ENCODE measurements at places on chromosomes 5 and 9.

GRCh38 chr5:89303033-89303480, 420.1 kb upstream of the MEF2C start:
- DNase-seq: no peak

DNA sequence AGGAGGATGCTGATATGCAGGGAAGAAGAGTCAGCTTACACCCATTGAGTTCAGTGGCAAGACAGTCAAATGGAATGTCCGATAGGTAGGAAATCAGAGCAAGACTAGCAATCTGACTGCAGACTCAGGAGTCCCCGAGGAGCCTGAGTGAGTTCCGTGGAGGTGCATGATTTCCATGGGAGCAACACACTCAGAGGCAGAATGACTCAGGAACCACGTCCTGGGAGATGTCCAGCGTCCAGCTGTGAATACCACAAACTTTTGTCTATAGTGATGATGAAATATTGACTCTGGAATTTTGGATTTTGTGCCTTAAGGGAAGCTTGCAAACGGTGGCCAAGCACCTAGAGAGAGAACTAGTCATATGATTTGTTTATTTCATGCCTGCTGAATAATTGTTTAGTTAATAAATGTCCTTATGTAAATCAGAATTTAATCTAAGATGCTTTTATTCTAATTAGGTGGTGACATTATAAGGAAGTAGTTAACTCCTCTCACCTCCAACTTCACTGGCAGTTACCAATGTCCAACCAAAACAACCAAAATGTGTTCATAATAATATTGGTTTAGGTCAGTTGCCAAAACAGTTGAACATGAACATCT, 100.4 kb downstream of the PDE4D start:
- DNase-seq: no peak

- DNase-seq: peak; percentile 57
These were observed 6.9 kb downstream of the NOL6 start for GRCh38 chr9:33466565-33467495.

- DNase-seq: no peak
These were observed 432.6 kb downstream of the CYLC2 start for GRCh38 chr9:103427696-103428095.

DNA sequence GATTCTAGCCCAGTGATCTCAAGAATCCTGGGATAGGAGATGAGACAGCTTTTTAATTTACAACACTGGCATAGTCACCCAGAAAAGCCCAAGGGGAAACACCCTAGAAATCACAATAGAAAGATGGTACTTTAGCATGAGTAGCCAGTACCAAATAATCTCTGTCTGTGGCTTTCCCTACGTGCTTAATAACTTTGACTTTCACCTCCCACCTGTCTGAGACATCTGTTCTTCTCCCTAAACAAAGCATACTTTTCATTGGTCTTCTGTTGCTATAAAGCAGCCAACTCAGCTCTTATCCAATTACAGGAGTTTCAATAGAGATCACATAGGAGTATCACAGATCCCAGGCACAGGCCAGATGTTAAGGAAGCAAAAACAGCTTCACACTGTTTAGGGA, 10.4 kb downstream of the MARCHF3 start:
- no peak for DNase-seq

DNA sequence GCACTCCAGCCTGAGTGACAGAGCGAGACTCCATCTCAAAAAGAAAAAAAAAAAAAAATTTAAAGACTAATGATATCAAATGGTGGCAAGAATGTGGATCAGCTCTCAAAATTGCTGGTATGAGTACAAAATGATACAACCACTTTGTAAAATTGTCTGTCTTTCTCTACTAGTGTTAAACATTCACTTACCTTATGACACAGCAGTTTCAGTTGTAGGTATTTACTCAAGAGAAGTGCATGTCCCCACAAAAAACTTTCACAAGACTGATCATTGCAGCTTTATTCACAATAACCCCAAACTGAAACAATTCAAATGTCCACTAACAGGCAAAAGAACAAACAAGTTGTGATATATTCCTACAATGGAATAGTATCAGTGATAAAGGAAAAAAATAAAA, 14.7 kb upstream of the CETN3 start:
- no peak for DNase-seq

GRCh38 chr9:107886826-107887225, 397.3 kb upstream of the KLF4 start:
- DNase-seq: no peak

DNA sequence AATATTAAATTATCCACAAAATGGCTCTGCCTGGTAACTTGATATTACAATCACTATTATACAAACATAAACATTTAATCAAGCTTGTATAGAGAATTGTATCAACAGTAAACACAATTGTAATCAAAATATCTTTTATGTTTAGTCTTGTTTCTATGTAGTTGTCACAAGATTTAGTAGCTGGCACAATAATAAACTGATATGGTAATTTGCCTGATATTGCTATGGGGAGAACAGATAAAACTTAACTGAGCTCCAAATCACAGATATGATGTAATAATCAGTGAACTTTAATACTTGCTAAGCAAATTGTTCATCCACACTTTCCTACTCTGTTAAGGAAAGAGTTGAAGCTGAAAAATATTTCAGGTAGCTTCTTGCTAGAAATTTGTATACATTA, 189.8 kb downstream of the MPDZ start:
- no peak for DNase-seq

GRCh38 chr5:169795338-169795737, 158.3 kb downstream of the DOCK2 start:
- DNase-seq: no peak

DNA sequence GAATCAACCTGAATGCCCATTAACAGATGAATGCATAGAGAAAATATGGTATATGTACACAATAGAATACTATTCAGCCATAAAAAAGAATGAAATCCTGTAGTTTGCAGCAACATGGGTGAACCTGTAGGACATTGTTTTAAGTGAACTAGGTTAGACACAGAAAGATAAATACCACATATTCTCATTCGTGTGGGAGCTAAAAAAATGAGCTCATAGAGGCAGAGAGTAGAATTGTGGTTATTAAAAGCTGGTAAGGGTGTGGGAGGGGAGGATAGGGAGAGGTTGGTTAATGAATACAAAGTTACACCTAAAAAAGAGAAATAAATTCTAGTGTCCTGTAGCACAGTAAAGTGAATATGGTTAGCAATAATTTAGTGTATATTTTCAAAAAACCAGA, 23.5 kb downstream of the PTTG1 start:
- DNase-seq: no peak

GRCh38 chr5:145044970-145045369, 790.2 kb downstream of the PRELID2 start:
- no peak for DNase-seq

DNA sequence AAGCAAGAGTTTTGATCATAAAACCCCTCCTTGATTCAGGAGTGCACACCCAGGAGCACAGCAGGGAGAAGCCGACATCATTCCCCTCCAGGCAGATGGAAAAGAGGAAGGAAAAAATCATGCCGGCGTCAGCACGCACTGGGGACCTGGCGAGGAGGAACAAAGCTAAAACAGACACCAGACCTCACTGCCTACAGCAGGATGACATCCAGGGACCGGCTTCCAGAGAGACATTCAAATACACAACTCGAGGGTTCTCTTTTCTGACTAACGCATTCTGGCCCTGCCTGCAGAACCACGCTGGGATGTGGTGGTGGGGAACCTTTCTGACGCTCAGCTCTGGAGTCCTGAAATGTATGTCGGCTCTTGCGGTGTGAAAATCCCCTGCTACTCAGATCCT, 2.7 kb downstream of the UBAC1 start:
- DNase-seq: no peak

DNA sequence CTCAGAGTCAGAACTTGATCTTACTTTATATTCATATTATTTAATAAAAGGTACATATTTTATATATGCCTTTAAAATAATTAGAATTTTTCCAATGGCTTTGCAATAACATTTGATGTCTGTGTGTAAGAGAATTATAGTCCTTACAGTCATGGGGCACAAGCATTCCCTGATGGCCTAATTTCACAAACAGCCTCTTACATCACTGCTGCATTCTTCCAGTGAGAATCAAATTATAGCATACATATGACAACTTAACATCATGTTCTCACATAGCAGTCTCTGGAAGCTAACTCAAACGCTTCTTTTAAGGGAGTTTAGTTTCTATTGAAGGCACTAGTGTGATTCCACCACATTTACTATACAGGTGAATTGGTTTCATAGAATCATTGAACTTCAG, 15.3 kb upstream of the PRUNE2 start:
- DNase-seq: no peak

DNA sequence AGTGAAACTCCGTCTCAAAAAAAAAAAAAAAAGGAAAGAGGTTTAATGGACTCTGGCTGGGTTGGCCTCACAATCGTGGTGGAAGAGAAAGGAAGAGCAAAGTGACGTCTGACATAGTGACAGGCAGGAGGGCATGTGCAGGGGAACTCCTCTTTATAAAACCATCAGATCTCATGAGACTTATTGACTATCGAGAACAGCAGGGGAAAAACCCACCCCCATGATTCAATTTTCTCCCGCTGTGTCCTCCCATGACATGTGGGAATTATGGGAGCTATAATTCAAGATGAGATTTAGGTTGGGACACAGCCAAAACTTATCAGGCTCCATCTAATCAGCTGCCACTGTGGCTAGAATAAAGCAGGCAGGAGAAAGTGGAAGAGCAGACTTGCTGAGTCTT, 610.4 kb upstream of the NUDT12 start:
- DNase-seq: no peak

DNA sequence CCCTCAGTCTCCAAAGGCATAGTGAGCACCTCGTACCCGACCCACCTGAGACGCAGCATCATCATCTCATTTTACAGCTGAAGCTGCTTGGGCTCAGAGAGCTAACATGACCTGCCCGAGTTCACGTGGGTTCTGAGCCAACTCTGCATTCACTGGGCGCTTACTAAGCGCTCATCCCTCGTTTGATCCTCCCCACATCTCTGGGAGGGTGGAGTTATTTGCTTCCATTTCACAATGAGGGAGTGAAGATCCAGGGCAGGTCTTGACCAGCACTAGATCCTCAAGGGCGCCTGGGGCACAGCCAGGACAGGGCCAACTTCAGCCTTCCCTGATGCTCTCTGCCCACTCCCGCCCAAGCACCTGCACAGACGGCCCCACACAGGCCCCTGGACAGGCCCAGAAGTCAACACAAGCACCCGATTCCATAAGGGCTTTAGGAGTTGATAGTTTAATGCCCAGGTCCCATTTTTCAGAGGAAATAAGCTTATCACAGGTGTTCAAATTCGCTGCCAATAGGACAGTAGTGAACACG, 80.8 kb downstream of the HRH2 start:
- DNase-seq: no peak

DNA sequence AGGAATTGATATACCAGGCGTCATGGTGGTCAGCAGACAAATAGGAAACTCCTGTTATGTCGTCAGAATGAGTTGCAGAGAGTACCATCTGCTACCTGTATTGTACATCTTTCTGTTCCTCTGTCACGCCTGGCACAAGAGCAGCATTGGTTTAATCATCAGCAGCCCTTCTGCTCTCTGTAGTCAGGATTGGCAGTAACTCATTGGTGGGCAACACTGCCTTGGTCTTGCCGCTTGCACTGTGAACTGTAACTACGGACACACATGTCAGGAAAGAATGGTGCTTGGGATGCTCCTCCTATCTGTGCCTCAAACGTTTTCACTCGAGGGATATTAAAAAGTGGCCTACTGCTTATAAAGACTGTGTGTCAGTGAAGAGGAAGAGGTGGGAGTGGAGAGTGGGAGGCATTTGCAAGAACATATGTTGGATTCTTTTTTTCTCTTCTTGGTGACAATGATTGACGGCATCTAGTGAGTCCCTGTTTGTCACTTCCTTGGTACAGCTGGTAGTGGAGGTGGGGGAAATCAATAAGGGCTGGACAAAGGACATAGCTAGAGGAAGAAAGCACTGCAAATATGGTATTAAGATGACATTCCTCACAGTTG, 76.6 kb downstream of the F2RL2 start:
- DNase-seq: no peak

- DNase-seq: no peak
These were observed 20.7 kb downstream of the COL5A1 start for GRCh38 chr9:134662143-134662876.

DNA sequence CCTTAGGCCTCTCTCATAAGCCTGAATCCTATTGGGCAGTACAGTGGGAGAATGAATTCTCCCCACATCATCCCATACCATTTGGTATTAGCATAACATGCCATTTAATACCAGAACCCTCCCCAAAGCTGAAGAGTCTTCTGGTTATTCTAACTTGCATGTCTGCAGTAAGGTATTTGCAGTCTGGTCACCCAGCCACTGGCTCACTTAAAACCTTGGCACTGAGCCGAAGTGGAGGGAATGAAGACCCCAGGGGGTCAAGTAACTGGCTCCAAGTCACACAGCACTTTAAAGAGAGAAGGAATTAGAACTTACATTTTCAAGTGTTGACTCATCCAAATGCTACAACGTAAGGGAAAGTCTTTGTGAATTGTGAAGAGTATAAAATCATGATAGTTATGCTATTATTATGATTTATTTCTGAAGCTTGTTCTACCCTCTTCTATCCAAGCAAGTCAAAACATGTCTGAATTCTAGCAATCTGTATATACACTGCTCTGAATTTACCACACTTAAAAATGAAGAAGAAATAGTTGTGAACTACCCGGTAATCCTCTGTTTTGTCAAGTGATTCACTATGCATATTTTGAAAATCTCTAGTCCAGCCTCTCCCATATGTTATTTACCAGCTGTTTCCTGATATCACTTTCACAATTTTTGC, 28.5 kb downstream of the GLRA1 start:
- DNase-seq: no peak

- no peak for DNase-seq
These were observed 2.0 kb downstream of the NMUR2 start for GRCh38 chr5:152403046-152403445.

- no peak for DNase-seq
These were observed 13.0 kb downstream of the SUSD3 start for GRCh38 chr9:93071464-93071863.

DNA sequence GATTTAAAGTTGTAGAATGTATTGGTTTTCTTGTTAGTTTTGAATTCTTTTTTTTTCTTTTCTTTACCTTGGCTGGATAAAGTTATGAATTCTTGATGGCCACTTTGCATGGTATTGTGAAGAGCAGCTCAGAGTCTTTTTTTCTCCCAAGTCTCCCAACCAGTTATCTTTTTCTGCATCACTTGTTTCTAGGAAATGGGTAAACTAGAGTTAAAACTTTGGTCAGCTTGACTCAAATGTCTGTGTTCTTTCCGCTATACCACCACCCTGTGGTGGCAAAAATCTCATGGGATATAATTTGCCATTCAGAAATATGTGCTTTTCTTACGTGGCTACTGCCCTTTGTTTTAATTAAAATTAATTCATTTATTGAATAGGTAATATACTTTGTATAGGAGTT, 113.2 kb downstream of the UNC13B start:
- DNase-seq: no peak

All from stimulated activated CD8-positive, alpha-beta memory T cell treated with anti-CD3 and anti-CD28 coated beads, Interleukin-4, amount 100 ng/mL, for 4 hours (primary cell).